Activated T-helper 2 cell treated with anti-CD3 and anti-CD28 coated beads, Interferon-gamma antibody, Interleukin-2, Interleukin-4, amounts not matched to agents 10 μg/mL and 5 μg/mL and 100 μg/mL, durations not matched to agents 14 hours and 24 hours and 36 hours (primary cell): ENCODE measurements at places on chromosomes 1 and 21. TPM values are rescaled to one million over a fixed set of nuclear protein-coding genes. Genes with fewer than 3 reads are reported as not detected.

GRCh38 chr1:54416435-54416834, 10.2 kb upstream of the SSBP3 start:
- H3K4me3 ChIP-seq: no peak overlapping the region
- no peak overlapping the region for H3K27ac ChIP-seq
- peaks cover 13% of the 10 kb centered on the region for H3K27me3 ChIP-seq
- DNase-seq: no peak

Gene CFHR5
- not detected in 2 replicates for total RNA-seq

Gene POFUT2
- 14.1 and 16.1 TPM in 2 replicates for total RNA-seq

Gene SUSD4
- total RNA-seq: 0.18 and 0.34 TPM in 2 replicates

DNA sequence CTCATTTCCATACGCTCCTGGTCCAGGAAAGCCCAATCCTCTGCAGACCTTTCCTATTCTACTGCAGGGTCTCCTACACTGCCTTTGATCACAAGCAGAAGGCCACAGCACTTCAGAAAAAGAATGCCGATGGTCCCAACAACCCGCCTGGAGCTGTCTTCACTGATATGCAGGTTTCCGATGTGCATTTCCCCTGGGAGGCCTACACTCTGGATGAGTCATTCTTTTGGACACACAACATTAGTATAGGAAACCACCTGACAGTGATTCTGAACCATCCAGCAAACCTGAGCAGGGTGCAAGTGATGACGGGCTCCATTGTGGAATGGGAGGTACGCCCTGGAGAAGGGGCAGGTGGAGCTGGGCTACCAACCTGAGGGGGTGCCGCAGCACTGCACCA, 15.0 kb downstream of the PCAT6 start:
- no peak overlapping the region for H3K4me3 ChIP-seq
- H3K4me1 ChIP-seq: no peaks in the 10 kb centered on the region
- DNase-seq: no peak
- no peak overlapping the region for H3K27ac ChIP-seq
- H3K27me3 ChIP-seq: peaks cover 33% of the 10 kb centered on the region

DNA sequence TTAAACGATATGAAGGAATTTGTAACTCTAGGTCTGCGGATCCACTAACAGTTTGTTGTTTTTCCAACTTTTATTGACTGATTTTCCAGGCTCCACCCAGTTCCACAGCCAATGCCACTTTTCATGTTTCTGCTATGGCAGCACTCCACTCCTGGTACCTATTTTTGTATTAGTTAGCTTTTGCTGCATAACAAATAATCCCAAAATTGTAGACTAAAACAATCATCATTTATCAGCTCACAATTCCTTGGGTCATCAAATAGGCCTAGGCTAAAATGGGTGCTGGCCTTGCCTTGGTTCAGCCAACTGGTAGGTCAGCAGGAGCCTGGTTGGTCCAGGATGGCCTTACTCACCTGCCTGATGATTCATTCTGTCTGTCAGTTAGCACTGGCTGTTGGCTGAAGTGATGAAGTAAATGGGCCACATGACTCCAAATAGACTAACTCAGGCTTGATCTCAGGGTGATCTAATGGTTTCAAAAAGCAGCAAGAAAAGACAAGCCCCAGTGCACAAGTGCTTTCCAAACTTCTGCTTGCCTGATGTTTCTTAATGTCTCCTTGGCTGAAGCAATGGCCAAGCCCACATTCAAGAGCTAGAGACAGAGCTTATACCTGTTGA, 3.2 kb upstream of the C8B start:
- H3K4me1 ChIP-seq: no peaks in the 10 kb centered on the region
- no peak for DNase-seq
- H3K4me3 ChIP-seq: no peak overlapping the region
- H3K27me3 ChIP-seq: no peaks in the 10 kb centered on the region

DNA sequence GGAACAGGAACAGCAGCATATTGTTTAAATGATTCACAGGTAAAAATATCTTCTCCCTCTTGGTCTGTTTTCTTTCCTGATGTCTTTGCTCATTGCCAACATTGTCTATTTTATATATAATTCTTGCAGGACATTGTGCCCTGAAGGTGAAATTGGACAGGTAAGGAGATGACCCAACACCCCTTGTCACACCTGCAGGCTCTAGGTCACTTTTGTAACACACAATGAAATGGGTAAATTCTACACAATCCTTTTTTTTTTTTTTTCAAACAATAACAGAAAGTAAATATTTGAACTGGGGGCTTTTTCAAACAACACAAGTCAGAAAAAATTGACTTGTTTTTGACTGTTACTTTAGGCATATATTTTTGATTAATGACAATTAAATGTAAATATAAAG, 62.9 kb upstream of the ERG start:
- no peaks in the 10 kb centered on the region for H3K36me3 ChIP-seq
- H3K27ac ChIP-seq: no peak overlapping the region
- DNase-seq: no peak
- H3K27me3 ChIP-seq: peaks cover 31% of the 10 kb centered on the region
- H3K4me3 ChIP-seq: no peak overlapping the region
- H3K4me1 ChIP-seq: no peaks in the 10 kb centered on the region

DNA sequence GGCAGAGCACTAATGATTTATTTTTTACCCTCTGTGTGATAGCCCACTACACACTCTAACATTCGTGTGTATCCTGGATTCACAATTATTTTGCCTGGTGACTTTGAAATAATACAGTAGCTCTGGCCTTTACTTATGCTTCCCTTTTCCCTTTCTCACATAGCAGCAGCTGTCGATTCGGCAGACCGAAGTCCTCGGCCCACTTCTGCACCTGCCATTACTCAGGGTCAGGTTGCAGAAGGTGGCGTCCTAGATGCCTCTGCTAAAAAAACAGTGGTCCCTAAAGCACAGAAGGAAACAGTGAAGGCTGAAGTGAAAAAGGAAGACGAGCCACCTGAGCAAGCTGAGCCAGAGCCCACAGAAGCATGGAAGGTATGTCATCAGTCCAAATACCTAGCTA, 70.8 kb downstream of the TMEM200B start:
- no peak overlapping the region for H3K4me3 ChIP-seq
- H3K27me3 ChIP-seq: no peaks in the 10 kb centered on the region
- no peak for DNase-seq

DNA sequence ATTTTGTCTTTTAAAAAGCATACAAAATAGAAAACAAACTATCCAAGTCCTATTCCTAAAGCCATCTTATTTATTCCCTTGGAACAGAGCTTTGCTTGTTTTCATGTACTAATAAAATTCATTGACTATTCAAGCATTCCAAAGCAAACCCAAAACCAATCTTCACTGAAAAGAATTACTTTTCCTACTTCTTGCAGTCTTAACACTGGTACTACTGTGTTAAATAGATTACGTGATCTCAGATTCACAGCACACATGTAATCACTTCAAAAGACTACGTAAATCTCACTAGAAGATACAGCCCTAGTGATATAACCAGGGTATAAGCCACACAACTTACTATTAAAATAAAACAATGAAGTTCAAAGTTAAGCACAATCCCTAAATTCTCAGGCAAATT, 39.0 kb downstream of the ZZZ3 start:
- no peaks in the 10 kb centered on the region for H3K27me3 ChIP-seq
- H3K4me1 ChIP-seq: peaks cover 10% of the 10 kb centered on the region
- no peak for DNase-seq
- no peak overlapping the region for H3K27ac ChIP-seq

Gene CFAP107
- total RNA-seq: not detected in 2 replicates

GRCh38 chr21:32246571-32247140, 32.2 kb downstream of the MIS18A start:
- H3K4me3 ChIP-seq: no peak overlapping the region
- H3K36me3 ChIP-seq: no peaks in the 10 kb centered on the region
- no peaks in the 10 kb centered on the region for H3K4me1 ChIP-seq
- DNase-seq: no peak
- no peak overlapping the region for H3K27ac ChIP-seq

Gene FMO1
- not detected in 2 replicates for total RNA-seq

DNA sequence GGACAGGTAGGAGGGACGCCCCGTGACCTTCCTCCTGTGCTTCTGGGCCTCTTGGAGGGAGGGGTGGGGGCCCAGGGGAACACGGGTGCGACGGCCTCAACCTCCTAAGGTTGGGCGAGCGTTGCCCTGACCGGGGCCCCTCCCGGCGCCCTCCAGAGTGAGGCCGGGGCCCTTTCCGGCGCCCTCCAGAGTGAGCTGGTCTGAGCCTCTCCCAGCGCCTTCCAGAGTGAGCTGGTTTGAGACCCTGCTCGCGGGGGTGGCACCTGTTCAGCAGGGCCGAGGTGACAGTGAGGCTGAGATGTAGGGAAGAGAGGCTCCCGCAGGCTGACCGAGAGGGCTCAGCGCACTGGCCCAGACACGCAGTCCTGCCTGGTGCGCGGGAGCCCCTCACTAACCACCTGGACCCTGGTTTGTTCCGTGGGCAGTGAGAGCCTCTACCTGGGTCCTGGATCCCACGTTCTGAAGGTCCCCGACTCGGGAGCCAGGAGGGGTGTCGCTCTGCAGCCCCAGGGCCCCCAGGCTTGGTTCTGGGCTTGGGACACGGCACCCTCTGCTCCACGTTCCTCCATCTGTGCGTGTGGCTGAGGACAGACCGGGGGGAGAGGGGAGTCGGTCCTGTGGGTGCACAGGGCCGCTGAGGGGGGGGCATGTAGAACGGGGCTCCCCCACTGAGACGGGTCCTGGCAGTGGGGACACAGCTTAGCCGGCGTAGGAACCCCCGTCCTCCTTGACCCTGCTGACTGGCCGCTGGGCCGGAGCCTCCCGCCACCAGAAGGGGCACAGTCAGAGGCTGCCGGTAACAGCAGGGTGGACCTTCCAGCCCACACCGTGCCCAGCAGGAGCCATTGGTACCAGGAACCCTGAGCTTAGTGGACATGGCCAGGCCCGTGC, 1.4 kb downstream of the COL6A1 start:
- H3K4me1 ChIP-seq: peaks cover 3% of the 10 kb centered on the region
- no peak overlapping the region for H3K27ac ChIP-seq
- H3K27me3 ChIP-seq: peaks cover 20% of the 10 kb centered on the region
- no peak for DNase-seq

- H3K27me3 ChIP-seq: peaks cover 7% of the 10 kb centered on the region
- no peaks in the 10 kb centered on the region for H3K4me1 ChIP-seq
- no peak overlapping the region for H3K27ac ChIP-seq
- no peak overlapping the region for H3K4me3 ChIP-seq
Observed at GRCh38 chr1:66525086-66525485, 8.9 kb upstream of the SGIP1 start.

Gene ADGRL4
- not detected in 2 replicates for total RNA-seq

GRCh38 chr1:33517596-33518250, 45.3 kb downstream of the ZSCAN20 start:
- H3K36me3 ChIP-seq: no peaks in the 10 kb centered on the region
- no peaks in the 10 kb centered on the region for H3K4me1 ChIP-seq
- no peaks in the 10 kb centered on the region for H3K27me3 ChIP-seq

- no peak overlapping the region for H3K4me3 ChIP-seq
- H3K36me3 ChIP-seq: no peaks in the 10 kb centered on the region
- no peak overlapping the region for H3K27ac ChIP-seq
- peaks cover 10% of the 10 kb centered on the region for H3K27me3 ChIP-seq
- peak; percentile 1 for DNase-seq
Observed at GRCh38 chr1:29648026-29648425, 411.7 kb downstream of the PTPRU start.

DNA sequence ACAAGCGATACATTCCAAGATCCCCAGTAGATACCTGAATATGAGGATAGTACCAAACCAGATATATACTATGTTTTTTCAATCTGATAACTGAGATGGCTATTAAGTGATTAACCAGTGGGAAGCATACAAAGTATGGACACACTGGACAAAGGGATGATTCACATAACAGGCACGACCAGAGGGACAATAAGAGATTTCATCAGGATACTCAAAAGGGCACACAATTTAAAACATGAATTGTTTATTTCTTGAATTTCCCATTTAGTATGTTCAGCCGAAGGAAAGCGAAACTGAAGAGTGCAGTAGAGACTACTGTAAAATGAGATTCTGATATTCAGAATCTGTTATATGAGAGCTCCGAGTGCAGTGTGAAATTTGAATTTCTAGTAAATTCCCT, 10.6 kb downstream of the ZZZ3 start:
- no peak for DNase-seq
- no peaks in the 10 kb centered on the region for H3K27me3 ChIP-seq
- peaks cover 10% of the 10 kb centered on the region for H3K36me3 ChIP-seq

GRCh38 chr1:231493421-231494185, 34.9 kb upstream of the TSNAX start:
- no peaks in the 10 kb centered on the region for H3K36me3 ChIP-seq
- no peak overlapping the region for H3K4me3 ChIP-seq
- H3K27me3 ChIP-seq: peaks cover 23% of the 10 kb centered on the region
- no peak overlapping the region for H3K27ac ChIP-seq

- DNase-seq: no peak
- no peaks in the 10 kb centered on the region for H3K36me3 ChIP-seq
- no peak overlapping the region for H3K4me3 ChIP-seq
- H3K27ac ChIP-seq: no peak overlapping the region
Observed at GRCh38 chr1:165109013-165109412, 247.5 kb downstream of the LMX1A start.

Gene RAP1GAP
- 0.46 TPM in 2 replicates for total RNA-seq

Gene LCA5L
- 0.32 TPM in 1 of 2 replicates, not detected in the other for total RNA-seq

DNA sequence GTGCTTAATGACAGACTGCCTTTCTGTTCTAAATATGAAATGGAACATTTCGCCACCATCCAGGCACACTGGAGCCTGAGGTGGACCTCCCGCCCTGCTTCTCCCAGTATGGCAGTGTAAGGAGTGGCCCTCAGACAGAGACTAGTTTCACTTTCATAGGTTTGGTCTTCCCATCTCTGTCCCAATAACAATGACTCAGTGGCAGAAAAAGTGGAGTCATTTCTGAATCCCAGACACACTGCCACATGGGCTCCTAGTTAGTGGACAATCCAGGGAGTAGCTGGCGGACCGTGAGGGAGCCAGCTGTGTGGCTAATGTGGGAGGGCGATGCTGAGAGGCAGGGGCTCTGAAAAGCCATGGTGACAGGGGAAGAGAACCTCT, 95.6 kb upstream of the TSPAN2 start:
- DNase-seq: no peak
- H3K27me3 ChIP-seq: no peaks in the 10 kb centered on the region
- H3K27ac ChIP-seq: peak overlapping the region; percentile 60
- no peak overlapping the region for H3K4me3 ChIP-seq
- H3K4me1 ChIP-seq: peaks cover 9% of the 10 kb centered on the region

Gene HRNR
- not detected in 2 replicates for total RNA-seq

DNA sequence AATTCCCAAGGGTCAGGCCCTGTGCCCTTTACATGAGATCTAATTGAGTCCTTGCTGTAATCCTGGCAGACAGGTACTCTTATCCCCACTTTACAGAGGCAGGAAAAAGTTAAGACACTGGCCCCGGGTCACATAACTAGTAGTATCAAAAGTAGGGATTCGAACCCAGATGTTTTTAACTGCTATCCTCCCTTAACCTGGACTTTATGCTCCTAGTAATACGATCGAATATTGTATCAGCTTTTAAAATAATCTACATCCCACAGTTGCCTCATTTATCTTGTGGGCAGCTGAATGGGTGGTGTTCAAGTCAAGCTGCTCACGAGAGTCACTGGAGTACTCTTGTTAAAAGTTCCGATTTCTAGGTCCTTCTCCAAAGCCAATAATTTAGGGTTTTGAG, 25.5 kb upstream of the TMEM51 start:
- DNase-seq: no peak
- H3K4me1 ChIP-seq: no peaks in the 10 kb centered on the region
- H3K4me3 ChIP-seq: no peak overlapping the region
- H3K27me3 ChIP-seq: peaks cover 13% of the 10 kb centered on the region
- no peaks in the 10 kb centered on the region for H3K36me3 ChIP-seq
- H3K27ac ChIP-seq: no peak overlapping the region
